SK-N-SH treated with all-trans-retinoic acid at 6 μM for 48 hours (cell line): ENCODE measurements at places on chromosomes 1 and 21.

- no peak; the same call in 2 of the 3 replicates for ATAC-seq
Measured at GRCh38 chr1:167862432-167863076, 51.4 kb downstream of the ADCY10 start.

GRCh38 chr1:43271186-43272118 is 1.7 kb downstream of the TMEM125 start:
- no peak for ATAC-seq

DNA sequence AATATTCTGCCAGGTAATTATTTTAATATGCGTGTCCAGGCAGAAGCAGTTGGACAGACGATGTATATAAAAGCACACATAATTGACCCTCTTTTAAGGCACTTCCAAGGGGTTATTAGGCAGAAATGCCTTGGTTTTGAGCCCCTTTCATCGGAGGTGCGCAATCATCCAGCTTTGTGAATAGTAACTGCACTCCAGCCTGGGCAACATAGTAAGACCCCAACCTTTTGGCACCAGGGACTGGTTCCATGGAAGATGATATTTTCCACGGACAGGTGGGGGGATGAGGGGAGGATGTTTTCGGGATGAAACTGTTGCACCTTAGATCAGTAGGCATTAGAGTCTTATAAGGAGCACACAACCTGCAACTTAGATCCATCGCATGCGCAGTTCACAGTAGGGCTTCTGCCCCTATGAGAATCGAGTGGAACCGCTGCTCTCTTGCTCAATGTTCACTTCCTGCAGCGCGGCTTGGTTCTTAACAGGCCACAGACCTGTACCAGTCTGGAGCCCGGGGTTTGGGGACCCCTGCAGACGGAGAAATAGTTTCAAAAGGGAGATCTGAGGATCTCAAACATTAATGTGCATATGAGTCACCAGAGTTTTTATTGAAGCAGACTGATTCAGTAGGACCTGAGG is 1.8 kb upstream of the MCOLN2 start:
- ATAC-seq = no peak

DNA sequence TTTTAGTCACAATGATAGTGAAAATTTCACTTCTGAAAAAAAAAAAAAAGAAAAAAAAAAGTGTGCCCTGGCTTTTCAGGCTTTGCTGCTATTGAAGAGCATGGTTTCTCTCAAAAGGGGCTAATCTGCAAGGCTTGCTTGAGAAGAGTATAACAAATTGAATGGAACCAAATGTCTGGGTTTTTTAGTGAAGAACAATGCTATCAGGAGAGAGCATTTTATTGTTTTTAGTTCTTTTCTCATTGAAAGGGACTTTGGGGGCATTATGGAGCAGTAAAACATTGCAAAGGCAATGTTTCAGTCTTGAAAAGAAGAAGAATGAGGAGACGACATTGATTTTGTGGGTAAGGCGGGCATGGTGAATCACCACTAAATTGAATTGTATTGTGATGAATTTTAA is 28.2 kb downstream of the VCAM1 start:
- no peak for ATAC-seq

DNA sequence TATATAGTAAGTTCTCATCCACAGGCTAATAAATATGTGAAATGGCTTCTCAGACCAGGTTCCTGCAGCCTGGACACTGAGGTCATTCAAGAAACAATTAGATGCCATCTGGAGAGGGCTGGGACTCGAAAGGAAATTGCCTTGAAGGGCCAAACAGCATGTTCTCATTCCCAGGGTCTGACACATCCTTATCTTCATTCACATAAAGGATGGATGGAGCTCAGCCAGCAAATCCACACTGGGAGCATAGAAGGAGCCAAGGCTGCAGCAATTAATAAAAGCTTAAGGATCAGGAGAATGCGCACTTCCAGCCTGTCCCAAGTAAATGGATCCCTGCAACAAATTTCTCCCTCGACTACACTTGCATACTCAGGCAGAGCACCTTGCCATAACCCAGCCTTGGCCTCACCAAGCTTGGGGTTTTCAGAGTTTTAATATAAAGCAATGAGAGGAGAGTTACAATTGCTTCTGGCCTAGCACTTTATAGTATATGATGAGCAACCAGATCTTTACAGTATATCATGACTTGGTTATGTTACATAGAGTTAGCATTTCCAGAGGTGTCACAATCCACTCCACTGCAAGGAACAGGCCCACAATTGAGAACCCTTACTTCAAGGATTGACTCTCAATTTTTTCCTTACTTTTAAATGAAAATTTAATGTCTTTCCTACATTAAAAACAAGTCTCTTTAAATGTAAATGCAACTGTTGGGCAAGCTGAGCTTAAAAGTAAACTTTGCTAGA is 55.9 kb downstream of the BCAR3 start:
- peak; percentile 79 for ATAC-seq

- peak; percentile 84 for ATAC-seq
Measured at GRCh38 chr1:36099681-36100341, 11.1 kb downstream of the ADPRS start.

DNA sequence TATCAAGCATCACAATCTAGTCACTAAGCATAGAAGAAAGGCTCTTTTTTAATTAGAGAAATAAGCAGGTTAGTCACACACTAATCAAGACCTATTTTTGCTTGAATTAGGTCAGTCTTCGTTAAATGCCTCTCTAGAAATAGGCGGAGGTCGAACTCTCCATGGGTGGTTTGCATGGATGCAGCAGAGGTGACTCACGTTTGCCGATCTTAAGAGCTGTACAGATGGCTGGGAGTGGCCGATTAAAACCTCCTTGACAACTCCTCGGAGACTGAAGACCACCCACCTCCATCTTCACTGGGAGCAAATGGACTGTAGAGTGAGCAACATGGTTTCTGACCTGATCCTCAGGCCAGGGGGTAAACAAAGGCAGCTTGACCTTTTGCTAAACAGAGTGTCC is 249.3 kb downstream of the ZNF648 start:
- ATAC-seq = no peak
